ENCODE measurements at places on chromosomes 6 and 20.
A peak's percentile ranks its signal among the peaks of the same experiment; 100 is the strongest.

GRCh38 chr6:137680705-137681346 lies 186.2 kb upstream of the TNFAIP3 start:
- no peak for DNase-seq

DNA sequence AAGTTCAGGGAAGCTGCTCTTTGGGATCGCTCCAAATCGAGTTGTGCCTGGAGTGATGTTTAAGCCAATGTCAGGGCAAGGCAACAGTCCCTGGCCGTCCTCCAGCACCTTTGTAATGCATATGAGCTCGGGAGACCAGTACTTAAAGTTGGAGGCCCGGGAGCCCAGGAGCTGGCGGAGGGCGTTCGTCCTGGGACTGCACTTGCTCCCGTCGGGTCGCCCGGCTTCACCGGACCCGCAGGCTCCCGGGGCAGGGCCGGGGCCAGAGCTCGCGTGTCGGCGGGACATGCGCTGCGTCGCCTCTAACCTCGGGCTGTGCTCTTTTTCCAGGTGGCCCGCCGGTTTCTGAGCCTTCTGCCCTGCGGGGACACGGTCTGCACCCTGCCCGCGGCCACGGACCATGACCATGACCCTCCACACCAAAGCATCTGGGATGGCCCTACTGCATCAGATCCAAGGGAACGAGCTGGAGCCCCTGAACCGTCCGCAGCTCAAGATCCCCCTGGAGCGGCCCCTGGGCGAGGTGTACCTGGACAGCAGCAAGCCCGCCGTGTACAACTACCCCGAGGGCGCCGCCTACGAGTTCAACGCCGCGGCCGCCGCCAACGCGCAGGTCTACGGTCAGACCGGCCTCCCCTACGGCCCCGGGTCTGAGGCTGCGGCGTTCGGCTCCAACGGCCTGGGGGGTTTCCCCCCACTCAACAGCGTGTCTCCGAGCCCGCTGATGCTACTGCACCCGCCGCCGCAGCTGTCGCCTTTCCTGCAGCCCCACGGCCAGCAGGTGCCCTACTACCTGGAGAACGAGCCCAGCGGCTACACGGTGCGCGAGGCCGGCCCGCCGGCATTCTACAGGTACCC lies at the start of gene ESR1:
Gene ESR1 (plus strand): TSS at position 170 of the 858 bp plus-strand sequence. CDS start 231 bp downstream, at position 401.
- peak; percentile 29 for DNase-seq

DNA sequence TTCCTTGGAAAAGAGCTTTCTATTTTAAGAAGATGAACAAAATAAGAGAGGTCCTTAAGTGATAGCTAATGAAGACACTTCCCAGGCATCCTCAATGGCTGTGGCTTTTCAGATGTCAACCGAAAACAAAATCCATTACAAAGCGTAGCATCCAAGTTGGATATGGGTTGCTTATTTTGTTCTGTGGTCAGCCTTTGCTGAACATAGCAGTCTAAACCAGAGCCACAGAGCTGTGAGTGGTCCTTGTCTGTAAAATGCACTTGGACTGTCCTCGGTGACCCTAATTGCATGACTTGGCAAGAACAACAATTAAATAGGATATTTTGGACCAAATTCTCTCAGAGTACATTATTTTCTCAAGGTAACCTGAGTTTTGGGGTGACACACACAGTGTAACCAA lies 10.4 kb upstream of the BFSP1 start:
- DNase-seq: no peak

DNA sequence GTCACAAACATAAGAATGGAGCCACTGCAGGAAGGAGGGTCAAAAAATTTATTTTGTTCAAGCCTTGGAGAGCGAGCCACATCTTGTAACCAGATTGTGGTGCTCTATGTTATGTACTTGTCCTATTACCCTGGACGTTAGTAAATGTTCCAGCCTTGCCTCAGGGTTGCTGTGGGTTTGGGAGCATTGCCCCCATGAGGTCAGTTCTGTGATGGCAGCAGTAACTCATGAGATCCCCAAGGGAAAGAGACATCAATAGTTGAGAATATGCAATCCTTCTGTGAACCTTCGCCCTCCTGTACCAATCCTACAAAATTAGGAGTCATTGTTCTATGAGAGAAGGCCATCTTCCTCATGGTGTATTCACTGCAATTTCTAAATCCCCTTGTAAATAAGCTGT lies 16.4 kb upstream of the CFAP206 start:
- peak; percentile 48 for DNase-seq

GRCh38 chr20:14518648-14519047 lies 181.2 kb upstream of the FLRT3 start:
- DNase-seq: no peak
